ENCODE measurements at places on chromosomes 3 and 15.

- no peak for DNase-seq
Observed at GRCh38 chr3:138919325-138919724, 27.6 kb downstream of the FOXL2 start.

GRCh38 chr3:38126121-38126892 is 10.6 kb downstream of the ACAA1 start:
- DNase-seq = no peak

- DNase-seq = no peak
Observed at GRCh38 chr15:78790027-78790426, 21.2 kb downstream of the ADAMTS7 start.

- no peak for DNase-seq
Observed at GRCh38 chr3:117102426-117102825, 392.8 kb downstream of the TUSC7 start.

DNA sequence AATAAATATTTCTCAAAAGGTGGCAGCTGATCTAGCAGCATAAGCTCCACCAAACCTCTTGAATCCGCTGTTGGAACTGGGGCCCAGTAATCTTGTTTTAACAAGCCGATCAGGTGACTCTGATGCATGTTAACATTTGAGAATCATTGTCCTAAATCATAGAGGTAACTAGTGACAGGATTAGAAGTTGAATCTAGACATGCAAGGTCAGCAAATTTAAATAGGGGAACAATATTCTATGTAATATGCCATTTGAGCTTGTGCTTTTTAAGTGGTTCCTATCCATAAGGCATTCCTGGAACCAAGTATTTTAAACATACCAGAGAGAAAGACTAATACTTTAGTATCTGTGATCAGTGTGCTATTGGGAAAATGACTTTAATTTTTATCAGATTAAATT is 412.8 kb downstream of the PYDC2 start:
- no peak for DNase-seq

GRCh38 chr3:52233968-52234367 is 5.0 kb downstream of the TWF2 start:
- no peak for DNase-seq

DNA sequence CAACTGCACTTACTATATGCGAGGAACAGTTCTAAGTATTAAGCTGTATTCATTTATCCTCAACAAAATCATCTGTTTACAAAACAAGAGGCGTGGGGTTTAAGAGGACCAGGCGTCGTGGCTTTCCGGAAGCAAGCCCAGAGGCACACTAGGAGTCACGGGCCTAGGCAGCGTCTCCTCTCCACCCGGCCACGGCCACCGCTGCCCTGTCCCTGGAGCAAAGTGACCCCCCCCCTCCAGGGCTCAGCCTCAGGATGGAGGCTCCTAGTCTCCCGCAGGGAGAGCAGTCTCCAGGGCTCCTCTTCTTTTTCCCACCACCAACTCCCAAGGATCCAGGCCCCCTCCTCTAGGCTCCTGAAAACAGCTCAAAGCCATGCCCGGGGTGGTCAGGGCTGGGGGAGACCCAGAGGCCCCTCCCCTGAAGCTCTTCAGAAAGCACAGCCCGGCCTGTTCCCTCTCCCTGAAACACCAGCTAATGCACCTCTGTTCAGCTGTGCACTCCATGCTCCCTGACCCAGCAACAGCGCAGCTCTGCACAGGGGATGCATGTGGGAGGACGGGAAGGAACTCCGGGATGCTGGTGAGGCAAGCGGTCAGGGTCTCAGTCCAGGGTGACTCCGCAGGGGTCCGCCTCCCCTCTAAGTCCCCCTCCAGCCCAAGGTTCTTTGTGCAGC is 16.8 kb downstream of the TNK2 start:
- no peak for DNase-seq

DNA sequence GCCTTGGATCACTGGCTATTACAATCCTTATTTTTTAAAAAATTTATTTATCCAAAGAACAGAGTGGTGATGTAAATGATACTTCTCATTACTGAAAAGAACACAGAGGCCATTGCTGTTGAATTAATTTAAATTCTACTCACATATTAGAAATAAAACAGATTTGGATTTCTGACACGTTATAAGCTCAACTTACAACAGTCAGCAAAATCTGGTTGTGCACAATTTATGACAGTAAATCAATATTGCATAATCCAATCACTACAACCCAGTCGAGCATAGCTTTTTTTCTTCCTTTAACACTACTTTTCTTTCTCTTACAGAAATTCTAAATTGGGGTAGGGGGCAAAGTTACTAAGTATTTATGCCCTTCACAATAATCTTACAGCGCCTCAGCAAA is 17.3 kb upstream of the HGD start:
- no peak for DNase-seq

DNA sequence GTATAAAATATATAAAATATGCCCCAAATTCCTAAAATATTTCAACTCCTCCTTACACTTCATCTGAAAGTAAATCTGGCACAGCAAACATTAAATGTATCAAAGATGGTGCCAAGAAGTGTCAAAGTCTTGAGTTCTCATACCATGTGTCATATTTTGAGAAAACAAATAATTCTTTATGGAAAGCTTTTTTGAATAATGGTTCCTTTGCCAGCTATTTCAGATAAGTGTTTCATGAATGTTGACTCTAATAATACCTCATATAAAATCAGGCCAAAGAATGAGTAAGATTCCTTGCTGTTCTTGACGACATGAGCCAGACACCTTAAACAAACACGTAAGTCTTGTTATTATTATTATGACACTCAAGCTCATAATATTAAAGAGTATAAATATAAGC is 30.3 kb upstream of the ZNF385D start:
- no peak for DNase-seq

Measured in stimulated activated CD8-positive, alpha-beta memory T cell treated with anti-CD3 and anti-CD28 coated beads, Interleukin-7, amount 100 ng/mL, for 1 hour (primary cell).